Bronchus fibroblast of lung (primary cell): ENCODE measurements at places on chromosomes 2 and 18. TPM values are rescaled to one million over a fixed set of nuclear protein-coding genes. Genes with fewer than 3 reads are reported as not detected.

The C2orf81 gene
- 2.4 and 3.7 TPM in 2 replicates for total RNA-seq

The IL1B gene
- 0.17 and 0.45 TPM in 2 replicates for total RNA-seq

The LOXHD1 gene
- total RNA-seq, result not detected in 2 replicates

The RAMP1 gene
- 22.0 and 23.4 TPM in 2 replicates for total RNA-seq

The MEP1B gene
- total RNA-seq, result not detected in 2 replicates

The CFAP53 gene
- under 0.01 and 0.34 TPM in 2 replicates for total RNA-seq

The SYT4 gene
- total RNA-seq, result not detected in 2 replicates

The FSHR gene
- not detected in 2 replicates for total RNA-seq

The MBP gene
- 3.2 and 3.4 TPM in 2 replicates for total RNA-seq

The CD8B2 gene
- not detected in 2 replicates for total RNA-seq

The MCFD2 gene
- 95.2 and 101 TPM in 2 replicates for total RNA-seq

The TMEM150A gene
- total RNA-seq, result 9.9 and 10.7 TPM in 2 replicates

The CHRNG gene
- total RNA-seq, result not detected in 2 replicates

The GAL3ST2 gene
- not detected in 2 replicates for total RNA-seq

The NYAP2 gene
- total RNA-seq, result not detected in 2 replicates

The VWA3B gene
- not detected in 2 replicates for total RNA-seq

The PSD4 gene
- total RNA-seq, result 8.4 and 8.8 TPM in 2 replicates

The NPHP1 gene
- 4.9 and 8.4 TPM in 2 replicates for total RNA-seq

The HAAO gene
- 3.9 and 4.2 TPM in 2 replicates for total RNA-seq

The BMP10 gene
- total RNA-seq, result not detected in 2 replicates

The ERFE gene
- 4.2 TPM in 2 replicates for total RNA-seq

The ANKAR gene
- total RNA-seq, result 0.67 and 1.3 TPM in 2 replicates

The CPLX4 gene
- total RNA-seq, result not detected in 2 replicates

The CLEC4F gene
- not detected in 2 replicates for total RNA-seq

The FANCL gene
- total RNA-seq, result 13.2 and 19.5 TPM in 2 replicates

The HOXD8 gene
- not detected in 2 replicates for total RNA-seq

The CETN1 gene
- total RNA-seq, result not detected in 2 replicates

The GBX2 gene
- not detected in 2 replicates for total RNA-seq

The SH3RF3 gene
- 9.8 and 10.0 TPM in 2 replicates for total RNA-seq

The TRIP12 gene
- total RNA-seq, result 73.0 and 91.6 TPM in 2 replicates

The RESP18 gene
- not detected in 2 replicates for total RNA-seq

The POTEF gene
- total RNA-seq, result not detected in 2 replicates

The CCDC148 gene
- 0.45 and 0.50 TPM in 2 replicates for total RNA-seq

The CD28 gene
- not detected in 2 replicates for total RNA-seq

The BBS5 gene
- 4.4 and 4.6 TPM in 2 replicates for total RNA-seq

The TWIST2 gene
- total RNA-seq, result 123 and 134 TPM in 2 replicates

The GALNT13 gene
- under 0.01 and 0.15 TPM in 2 replicates for total RNA-seq

The CXXC1 gene
- total RNA-seq, result 43.6 and 46.9 TPM in 2 replicates

The ZNF385B gene
- total RNA-seq, result not detected in 2 replicates

The FAHD2A gene
- 27.5 and 32.8 TPM in 2 replicates for total RNA-seq

The FOXD4L1 gene
- not detected in 2 replicates for total RNA-seq

The EVX2 gene
- not detected in 2 replicates for total RNA-seq

The ARHGAP25 gene
- total RNA-seq, result 0.30 and 0.34 TPM in 2 replicates

The NXPH2 gene
- total RNA-seq, result not detected in 2 replicates

The TMEM247 gene
- total RNA-seq, result not detected in 2 replicates

The PID1 gene
- total RNA-seq, result 5.9 and 6.7 TPM in 2 replicates

The PRSS56 gene
- total RNA-seq, result not detected in 2 replicates

The POTEI gene
- total RNA-seq, result not detected in 2 replicates

The IMPA2 gene
- total RNA-seq, result 14.1 and 14.6 TPM in 2 replicates

The FBXO41 gene
- total RNA-seq, result 1.6 and 1.7 TPM in 2 replicates

The PARD3B gene
- 1.2 and 2.5 TPM in 2 replicates for total RNA-seq

The BARD1 gene
- 8.4 and 8.9 TPM in 2 replicates for total RNA-seq

The SERPINB2 gene
- 3.5 and 5.2 TPM in 2 replicates for total RNA-seq
